Large intestine (tissue), 12 donors: ENCODE measurements at places on chromosomes 5 and 9.
A peak's percentile ranks its signal among the peaks of the same experiment; 100 is the strongest.

DNA sequence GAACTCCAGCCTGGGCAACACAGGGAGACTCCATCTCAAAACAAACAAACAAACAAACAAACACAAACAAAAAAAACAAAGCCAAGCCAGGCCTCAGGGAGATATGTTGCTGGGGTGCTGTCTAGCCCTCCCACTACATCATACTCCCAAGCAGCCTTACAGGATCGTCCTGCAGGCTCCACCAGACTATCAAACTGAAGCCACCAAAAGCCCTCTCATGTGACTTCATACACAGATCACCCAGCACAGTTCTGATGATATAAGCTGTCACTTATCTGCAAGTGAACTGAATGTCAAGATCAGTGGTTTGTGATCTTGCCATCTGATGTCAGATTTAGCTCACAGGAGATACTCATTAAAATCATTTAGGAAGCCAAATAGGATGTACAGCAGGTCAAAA lies 43.3 kb downstream of the WDR41 start:
- DNase-seq = no peak

DNA sequence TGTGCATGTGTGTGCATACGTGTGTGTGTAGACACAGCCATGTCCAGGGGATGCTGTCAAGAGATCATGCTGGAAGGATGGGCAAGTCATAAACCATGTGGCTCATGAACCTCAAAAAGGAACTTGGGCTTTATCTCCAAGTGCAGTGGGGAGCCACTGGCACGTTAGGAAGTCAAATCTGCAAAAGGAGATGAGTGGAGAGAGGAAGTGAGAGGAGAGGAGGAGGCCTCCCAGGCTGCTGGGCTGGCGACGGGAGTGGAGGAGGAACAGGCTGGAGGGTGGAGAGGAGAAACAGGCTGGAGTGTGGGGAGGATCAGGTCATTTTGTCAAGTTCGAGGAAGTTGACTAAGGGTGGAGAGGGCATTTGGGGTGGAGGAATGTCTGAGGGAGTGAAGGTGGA lies 29.2 kb upstream of the TIFAB start:
- DNase-seq = no peak

- DNase-seq = no peak
Measured at GRCh38 chr5:33338336-33339110, 102.2 kb upstream of the TARS1 start.

DNA sequence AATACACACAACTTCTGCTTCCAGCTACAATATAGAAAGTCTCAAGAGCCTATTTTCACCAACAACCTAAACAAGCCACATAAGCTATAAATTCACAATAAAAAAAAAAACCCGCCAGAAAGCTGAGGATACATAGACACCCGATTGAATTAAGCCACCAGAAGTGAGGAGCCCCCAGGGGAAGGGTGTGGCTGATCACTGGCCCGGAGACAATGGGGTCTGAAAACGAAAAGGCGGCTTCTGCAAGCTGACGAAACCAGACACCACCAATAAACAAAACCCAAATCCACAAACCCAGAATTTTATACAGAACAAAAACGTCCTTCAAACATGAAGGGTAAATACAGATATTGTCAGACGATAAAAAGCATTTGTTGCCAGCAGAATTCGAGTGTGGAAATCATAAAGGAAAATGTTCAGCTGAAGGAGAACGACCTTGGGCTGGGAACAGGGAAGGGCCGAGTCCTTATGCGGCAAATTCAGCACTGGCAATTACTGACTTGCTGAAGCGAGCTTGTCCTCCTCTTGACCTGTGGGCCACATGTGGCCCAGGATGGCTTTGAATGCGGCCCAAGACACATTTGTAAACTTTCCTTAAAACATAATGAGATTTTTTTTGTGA lies 39.6 kb upstream of the CEP72 start:
- DNase-seq = no peak

DNA sequence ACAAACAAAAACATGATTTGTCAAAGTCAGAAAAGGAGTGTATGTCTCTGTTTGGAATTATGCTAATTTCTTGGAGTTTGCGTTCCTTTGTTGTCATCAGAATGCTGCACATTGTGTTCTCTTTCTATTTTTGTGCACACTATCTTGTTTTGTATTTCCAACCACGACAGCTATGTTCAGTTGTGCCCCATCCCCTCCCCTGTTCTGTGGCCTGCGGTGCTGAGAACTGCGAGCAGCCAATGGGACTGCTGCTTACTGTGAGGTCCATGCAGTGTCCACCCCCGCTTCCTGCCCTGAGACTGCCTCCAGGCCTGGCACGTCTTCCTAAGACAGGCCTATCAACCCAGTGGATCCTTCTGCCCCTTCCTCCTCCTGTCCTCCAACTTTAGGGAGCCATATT lies 76.8 kb downstream of the PALM2AKAP2 start:
- no peak for DNase-seq

DNA sequence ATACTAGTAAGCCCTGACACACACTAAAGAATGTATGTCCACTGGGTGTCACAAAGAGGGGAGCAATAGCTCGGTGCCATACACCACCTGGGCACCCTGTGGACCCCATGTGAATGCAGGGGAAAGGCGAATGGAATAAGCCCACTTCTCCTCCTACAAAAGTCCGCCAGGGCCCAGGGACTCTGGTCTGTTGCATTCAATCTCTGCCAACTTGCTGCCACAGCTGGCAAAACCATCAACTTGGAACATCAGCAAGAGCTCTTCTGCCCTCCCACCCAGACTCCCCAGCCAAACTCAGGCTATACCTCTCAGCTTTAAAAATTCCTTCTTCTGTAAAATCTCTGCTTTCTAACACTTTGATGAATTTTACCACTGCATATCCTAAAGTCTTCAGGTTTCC lies 54.5 kb downstream of the PFDN1 start:
- DNase-seq = no peak

GRCh38 chr5:137461391-137462264 lies 37.5 kb downstream of the SPOCK1 start:
- DNase-seq = no peak

DNA sequence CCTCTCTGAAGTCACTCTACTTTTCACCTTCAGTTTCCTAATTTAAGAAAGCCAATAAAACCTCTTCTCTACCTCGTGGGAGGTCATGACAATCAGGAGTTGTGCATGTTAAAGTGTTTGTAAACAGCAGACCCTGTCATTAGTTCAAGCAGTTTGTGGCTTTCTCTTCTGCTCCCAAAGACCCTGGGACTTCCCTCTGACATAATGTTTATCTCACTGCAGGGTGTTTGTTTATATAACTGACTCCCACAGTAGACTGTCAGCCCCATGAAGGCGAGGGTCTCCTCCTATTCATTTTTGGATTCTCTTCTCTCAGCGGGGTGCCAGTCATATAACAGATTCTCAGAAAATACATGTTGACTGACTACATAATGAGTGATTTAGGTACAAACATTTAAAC lies 360.0 kb upstream of the ZNF462 start:
- DNase-seq = no peak

- no peak for DNase-seq
Measured at GRCh38 chr9:73579823-73580222, 428.2 kb downstream of the ANXA1 start.

GRCh38 chr5:37857696-37858095 lies 17.9 kb upstream of the GDNF start:
- DNase-seq = no peak

GRCh38 chr9:73093016-73093739 lies 58.5 kb upstream of the ANXA1 start:
- no peak for DNase-seq

- peak; percentile 44 for DNase-seq
Measured at GRCh38 chr9:94160594-94161501, 76.6 kb downstream of the PTPDC1 start.

GRCh38 chr5:14408969-14409586 lies 172.5 kb upstream of the OTULINL start:
- no peak for DNase-seq

GRCh38 chr5:124080256-124080655 lies 568.3 kb downstream of the CSNK1G3 start:
- no peak for DNase-seq

GRCh38 chr5:31537851-31538250 lies 5.8 kb downstream of the C5orf22 start:
- DNase-seq = no peak

DNA sequence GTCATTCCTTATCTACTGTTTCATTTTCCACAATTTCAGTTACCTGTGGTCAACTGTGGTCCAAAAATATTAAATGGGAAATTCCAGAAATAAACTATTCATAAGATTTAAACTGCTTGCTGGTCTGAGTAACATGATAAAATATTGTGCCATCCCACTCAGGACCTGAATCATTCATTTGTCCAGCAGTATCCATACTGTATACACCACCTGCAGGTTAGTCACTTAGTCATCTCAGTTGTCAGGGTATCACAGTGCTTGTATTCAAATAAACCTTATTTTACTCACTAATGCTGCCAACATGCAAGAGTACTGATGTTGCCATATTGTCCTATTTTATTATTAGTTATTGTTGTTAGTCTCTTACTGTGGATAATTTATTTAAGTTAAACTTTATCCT lies 139.7 kb downstream of the FBXO4 start:
- no peak for DNase-seq

DNA sequence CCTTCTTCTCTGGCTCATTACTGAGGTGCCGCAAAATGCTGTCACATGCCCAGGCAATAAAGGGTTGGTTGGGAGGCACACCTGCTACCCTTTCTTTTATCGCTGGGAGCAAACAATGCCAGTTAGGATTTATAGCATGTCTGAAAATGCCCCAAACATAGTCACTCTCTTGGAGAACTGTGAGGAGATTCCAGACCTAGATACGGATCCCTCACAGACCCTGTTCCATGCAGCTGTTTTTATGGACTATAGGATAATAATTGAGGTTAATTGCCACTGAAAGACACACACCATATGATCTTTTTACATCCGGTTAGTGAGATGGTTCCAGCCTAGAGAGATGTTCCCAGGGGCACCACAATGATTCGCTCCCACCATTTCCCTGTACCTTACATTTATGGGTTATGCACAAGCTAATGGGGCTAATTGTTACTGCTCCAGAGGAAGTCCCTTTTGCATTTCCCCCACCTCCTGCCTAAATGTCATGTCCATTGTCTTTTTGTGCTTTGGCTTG lies 318.1 kb downstream of the PIK3R1 start:
- peak; percentile 60 for DNase-seq

DNA sequence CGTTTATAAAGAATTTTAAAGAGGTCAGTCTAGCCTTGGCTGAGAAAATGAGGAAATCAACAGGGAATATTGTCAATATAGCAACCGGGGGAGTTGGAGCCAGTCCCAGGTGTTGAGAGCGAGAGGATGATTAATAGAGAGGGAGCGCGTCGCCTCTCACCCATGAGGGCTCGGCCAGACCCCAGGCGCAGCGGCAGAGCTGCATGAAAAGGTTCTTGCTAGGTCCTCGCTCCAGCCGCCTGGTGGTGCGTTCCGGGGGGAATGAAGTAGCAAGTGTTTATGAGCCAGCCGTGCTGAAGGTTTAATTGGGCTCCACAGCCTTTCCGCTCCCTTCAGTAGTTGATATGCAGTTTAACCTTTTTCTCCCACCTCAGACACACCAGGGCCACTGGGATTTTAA lies 167.3 kb upstream of the IRX1 start:
- DNase-seq = no peak

GRCh38 chr5:180832638-180833068 lies 28.4 kb downstream of the ZFP62 start:
- DNase-seq = no peak

GRCh38 chr5:101897914-101898313 lies 398.2 kb downstream of the SLCO4C1 start:
- peak; percentile 5 for DNase-seq

GRCh38 chr9:16484744-16485143 lies 385.7 kb downstream of the BNC2 start:
- DNase-seq = no peak

DNA sequence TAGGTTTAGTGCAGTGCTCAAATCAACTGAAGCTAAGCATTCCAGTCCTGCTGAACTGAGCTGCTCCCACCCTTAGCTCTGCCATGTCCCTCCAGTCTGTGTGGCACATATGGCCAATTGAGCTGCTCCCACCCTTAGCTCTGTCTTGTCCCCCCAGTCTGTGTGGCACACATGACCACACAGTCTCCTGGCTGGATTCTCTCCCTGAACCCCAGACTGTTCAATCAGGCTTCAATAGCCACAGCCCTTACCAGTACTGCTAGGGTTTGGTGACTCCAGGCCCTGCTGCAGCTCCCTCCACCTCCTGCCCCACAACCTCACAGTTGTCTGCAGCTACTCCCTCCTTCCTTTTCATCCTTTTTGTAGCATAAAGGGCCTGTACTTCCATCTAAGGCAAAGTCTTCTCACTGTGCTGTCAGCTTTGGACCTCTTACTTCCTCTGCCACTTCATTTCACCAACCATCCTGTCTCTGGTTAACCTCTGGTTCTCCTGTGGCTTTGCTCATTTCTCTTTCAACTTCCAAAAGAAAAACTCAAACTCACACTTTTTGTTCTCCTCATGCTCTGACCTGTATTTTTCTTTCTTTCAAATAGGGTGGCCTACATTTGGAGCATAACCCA lies 50.8 kb downstream of the ADAMTS12 start:
- DNase-seq = no peak

- DNase-seq = no peak
Measured at GRCh38 chr5:122304471-122305215, 7.4 kb upstream of the SNCAIP start.

DNA sequence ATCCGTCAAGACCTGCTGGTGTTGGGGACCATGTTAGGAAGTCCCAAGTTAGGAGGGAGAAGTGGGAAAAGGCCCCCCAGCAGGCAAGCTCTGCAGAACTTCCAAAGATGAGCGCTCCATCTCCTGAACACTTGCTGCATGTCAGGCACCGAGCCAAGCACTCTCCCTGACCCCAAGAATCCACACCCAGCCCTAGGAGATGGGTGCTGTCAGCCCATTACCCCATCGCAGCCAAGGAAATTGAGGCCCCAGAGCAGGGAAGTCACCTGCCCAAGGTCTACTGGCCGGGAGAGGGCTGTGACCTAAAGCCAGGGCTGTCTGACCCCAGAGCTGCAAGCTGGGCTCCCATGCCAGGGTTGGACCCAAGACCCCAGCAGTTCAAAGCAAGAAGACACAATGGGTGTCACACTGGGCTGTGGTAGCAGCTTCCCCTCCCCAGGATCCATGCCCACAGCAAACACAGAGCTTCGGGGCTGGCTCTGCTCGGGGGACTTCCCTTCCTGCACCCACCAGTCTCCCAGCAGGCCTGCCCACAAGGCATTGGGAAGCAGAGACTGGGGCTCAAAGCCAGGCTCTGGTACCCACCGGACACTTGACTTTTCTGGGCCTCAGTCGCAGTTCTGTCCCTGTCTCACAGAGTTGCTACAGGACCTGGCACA lies 13.5 kb downstream of the EEIG1 start:
- DNase-seq = no peak

GRCh38 chr9:19156805-19157204 lies 29.5 kb upstream of the PLIN2 start:
- no peak for DNase-seq

GRCh38 chr5:154836225-154836624 lies 14.2 kb downstream of the FAXDC2 start:
- DNase-seq = no peak

GRCh38 chr5:37086466-37087173 lies 162.6 kb downstream of the CPLANE1 start:
- no peak for DNase-seq

- no peak for DNase-seq
Measured at GRCh38 chr9:70262948-70263347, 4.2 kb downstream of the SMC5 start.

- no peak for DNase-seq
Measured at GRCh38 chr9:109981091-109981490, 201.1 kb downstream of the PALM2AKAP2 start.
